ENCODE measurements at places on chromosomes 5 and 9.

DNA sequence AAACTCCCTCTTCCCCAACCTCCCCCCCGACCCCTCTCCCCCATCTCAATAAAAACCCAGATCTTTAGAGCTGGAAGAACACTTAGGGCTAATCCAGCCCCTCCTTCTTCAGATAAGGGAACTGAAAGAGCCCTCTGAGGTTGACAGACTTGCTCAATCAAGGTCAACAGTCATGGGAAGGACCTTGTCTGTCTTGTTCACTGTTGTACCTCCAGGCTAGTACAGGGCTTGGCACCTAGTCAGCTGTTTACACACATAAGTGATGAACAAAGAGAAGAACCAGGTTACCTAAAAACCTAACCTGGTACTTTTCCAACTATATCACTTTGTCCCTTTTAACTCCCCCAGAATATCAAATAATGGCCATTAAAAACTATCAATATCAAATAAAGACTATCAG lies 2.4 kb downstream of the TTC39B start:
- DNase-seq, result no peak

GRCh38 chr5:73100109-73100508 lies 20.3 kb upstream of the TMEM171 start:
- DNase-seq, result no peak

GRCh38 chr5:14168144-14168792 lies 25.1 kb downstream of the TRIO start:
- DNase-seq, result no peak

- peak; percentile 13 for DNase-seq
Observed at GRCh38 chr5:16135506-16135905, 44.1 kb downstream of the MARCHF11 start.

DNA sequence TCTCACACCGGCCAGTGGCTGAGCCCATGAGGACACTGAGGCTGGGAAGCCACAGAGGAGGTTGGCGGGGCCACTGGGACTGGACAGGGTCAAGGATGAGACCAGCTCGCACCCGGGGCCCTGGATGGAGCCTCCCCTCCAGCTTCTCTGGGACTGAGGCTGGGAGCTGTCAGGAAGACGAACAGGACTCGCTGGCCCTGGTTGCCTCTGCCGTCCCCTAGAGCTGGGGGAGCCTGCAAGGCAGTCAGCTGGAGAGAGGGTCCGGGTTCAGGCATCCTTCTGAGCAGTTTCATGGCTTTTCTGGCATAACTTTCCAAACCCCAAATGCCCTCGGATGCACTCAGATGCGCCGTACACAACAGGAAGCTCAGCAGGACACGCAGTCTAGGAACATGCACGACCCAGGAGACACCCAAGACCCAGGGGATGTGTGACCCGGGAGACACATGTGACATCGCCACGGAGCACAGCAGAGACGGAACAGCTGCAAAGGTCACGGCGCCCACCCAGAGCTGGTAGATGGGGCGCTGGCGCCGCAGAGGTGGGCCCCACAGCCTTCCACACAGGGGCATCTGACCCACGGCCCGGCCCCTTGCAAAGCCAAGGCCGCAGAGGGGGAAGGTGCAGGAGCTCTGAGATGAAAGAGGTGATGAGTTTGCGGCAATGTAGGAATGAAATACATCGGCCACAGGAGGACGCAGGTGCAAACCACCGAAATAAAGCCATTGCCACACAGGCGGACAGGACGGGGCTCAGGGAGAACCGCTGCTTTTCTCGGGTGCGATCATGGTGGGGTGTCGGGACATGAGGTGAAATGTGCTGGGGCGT lies 17.1 kb downstream of the TPPP start:
- no peak for DNase-seq

DNA sequence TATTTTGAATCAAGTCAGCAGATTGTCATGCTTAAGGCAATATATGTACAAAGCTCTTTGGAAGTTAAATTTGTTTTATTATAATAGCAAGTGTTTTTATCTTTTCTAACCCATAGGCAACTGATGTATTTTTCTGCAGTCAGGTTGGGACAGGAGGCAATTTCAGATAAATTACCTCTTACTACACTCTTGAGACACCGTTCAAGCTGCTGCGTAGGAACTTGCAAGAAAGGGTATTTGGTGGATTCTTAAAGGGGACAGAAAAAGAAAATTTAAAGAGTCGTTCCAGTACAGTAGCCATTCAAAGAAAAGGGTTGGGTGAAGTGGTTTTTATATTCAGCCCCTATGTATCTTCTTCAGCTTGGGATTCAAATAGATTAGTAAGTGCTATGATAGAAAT lies 112.4 kb upstream of the APC start:
- DNase-seq, result no peak

DNA sequence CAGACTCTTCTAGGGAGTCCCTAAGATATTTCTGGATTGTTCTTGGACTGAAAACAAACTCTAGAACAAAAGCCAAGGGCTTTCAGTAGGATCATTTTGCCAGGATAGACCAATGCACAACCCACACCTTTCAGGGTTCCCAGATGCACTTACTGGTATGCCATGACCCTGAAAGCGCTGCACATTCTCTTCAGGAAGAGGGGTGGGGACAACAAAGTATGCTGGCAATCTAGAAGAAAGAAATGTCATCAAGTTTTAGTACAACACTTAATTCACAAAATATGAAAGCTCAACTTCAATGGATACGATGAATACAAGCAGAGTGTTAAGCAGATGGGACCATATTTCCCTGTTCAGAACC lies 57.2 kb downstream of the MTMR12 start:
- DNase-seq, result no peak

DNA sequence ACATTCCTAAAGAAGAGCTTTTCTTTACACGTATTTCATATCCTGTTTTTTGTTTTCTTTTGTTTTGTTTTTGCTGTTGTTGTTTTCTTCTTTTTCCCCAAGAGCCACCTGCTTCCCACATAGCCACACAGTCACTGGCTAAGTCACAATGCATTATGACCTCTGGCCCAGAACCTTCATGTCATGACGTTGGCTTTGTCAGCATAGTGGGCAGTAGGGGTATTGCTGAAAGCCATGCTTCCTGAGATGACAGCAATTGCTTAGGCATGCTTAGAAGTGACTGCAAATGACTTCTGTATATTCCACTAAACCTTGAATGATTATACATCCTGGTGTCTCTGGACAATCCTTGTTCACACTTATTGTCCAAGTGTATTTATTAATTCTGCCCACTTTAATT lies 375.8 kb downstream of the TAF11L14 start:
- no peak for DNase-seq
